ENCODE measurements at places on chromosomes 3 and 15.

DNA sequence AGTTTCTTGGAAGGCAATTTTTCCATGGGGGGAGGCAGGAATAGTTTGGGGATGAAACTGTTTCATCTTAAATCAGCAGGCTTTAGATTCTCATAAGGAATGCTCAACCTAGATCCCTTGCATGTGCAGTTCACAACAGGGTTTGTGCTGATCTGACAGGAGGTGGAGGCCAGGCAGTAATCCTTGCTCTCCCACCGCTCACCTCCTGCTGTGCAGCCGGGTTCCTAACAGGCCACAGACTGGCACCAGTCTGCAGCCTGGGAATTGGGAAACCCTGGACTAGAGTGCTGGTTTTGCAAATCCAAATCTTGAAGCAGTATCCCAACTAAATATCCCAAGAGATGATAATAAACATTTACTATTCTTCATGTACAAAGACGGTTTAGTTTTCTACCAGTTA is 256.3 kb upstream of the TMCO5A start:
- DNase-seq: no peak

DNA sequence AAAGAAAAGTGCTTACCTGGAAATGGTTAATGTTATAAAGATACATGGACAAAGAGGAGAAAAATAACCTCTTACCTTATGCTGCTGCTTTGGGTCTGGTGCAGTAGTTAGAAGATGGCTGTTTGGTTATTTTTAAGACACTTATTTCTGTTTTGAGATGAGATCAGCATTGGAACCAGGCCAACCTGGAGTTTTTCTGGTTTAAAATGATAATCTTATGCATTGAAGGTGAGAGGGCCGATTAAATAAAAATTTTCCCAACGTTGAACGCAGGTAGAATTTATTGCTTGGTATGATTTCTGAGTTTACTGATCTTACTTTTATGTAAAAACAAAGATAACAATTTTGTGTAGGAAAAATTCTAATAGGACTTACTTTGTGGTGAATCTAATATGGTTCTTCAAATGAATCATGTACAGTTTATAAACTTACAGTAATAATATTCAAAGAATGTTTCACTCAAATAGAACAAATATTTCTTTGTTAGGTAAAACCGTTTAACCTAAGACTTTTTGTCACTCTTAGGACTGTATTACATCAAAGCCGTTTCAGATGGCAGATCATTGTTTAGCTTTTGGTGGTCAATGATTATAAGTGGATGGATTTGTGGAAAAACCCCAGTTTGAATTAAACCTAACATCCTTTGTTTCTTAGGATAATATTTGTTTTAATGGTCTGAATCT is 14.9 kb downstream of the UBE2E2 start:
- no peak for DNase-seq

DNA sequence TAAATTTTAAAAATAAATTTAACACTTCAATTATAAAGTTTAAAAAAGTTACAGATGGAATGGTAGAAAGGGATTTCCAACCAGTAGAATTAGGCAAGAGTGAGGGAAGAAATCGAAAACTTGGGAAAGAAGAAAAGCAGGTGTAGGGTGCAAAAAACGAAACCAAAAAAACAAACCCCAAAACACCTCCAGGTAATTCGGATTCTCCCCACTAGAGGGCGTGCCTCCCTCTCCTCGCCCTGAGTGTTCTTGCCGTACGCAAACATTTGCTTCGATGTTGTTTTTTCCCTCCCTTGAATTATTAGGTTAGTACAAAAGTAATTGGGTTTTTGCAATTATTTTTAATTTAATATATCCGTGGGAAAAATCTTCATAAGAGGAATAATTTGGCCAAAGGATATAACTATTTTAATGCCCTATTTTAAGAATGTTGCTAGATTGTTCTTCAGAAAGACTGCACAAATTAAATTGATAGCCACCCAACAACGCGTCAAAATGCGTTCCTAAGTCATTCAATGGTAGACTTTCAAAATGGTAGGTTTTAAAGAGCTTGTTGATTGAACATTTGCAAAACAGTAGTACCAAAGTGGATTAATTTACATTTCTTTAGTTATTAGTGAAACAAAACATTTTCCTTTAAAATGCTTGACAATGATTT is 63.7 kb downstream of the SLC30A4 start:
- peak; percentile 17 for DNase-seq

GRCh38 chr3:72085036-72085435 is 300.1 kb upstream of the PROK2 start:
- DNase-seq: no peak

- DNase-seq: no peak
Observed at GRCh38 chr3:102224171-102224570, 210.6 kb upstream of the ZPLD1 start.

DNA sequence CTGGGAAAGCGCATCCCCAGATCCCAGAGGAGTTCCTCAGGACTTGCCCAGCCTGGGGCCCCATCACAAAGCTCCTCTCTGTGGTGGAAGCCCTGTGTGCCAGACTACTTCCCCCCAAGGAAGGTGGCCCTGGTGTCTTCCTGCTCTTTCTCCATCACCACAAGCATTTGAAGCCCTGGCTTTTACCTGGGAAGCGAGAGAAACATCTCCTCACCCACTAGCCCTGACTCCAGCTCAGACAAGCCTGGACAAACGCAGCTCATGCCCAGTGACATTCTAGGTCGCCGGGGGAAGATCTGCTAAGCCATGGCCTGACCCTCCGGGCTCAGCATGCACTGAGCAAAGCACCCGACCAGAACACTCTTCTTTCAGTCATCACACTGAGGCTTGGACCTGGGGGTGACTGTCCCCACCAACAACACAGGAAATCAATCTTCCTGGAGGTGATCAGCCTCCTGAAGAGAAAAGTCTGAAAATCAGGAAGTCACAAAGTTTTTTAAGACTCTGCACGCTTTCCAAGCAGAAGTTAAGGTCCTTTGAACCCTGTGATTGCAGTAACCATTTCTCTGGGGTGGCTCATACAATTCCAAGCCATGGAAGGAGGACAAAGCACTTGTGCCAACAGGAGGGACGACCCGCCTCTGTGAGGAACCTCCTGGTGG is 40.8 kb downstream of the KLHL25 start:
- DNase-seq: no peak

DNA sequence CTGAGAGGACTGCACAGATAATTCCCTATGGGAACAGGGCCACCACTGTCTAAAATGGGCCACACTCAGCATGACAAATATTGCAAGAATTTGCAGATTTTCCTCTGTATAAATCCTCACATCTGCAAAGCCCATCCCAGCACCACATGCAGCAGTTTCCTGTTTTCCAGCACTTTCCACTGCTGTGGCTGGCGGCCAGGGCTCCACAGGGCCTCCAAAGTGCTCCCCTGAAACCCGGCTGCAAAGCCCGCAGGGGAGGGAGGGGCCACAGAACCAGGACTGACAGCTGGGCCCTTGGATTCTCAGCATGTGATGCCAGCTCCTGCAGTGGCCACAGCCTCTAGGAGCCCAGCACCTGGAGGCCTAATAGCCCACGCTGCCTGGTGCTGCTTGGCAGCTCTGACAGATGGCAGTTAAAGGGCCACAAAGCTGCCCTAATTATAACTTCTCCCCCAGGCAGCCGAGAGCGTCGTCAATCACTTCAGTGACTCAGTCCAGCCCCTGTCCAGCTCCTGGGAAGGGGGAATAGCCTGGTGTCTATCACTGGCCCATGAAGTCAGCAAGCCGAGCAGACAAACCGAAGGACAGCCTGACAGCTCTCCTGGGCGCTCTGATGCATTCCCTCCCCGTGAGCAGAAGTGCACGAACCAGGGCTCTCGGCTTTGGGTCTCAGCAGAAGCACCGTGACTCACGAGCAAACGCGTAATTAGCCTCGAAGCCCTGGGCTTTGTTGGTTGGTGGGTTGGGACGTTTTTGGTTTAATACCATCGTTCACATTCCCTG is 4.7 kb downstream of the LRRC15 start:
- DNase-seq: no peak

DNA sequence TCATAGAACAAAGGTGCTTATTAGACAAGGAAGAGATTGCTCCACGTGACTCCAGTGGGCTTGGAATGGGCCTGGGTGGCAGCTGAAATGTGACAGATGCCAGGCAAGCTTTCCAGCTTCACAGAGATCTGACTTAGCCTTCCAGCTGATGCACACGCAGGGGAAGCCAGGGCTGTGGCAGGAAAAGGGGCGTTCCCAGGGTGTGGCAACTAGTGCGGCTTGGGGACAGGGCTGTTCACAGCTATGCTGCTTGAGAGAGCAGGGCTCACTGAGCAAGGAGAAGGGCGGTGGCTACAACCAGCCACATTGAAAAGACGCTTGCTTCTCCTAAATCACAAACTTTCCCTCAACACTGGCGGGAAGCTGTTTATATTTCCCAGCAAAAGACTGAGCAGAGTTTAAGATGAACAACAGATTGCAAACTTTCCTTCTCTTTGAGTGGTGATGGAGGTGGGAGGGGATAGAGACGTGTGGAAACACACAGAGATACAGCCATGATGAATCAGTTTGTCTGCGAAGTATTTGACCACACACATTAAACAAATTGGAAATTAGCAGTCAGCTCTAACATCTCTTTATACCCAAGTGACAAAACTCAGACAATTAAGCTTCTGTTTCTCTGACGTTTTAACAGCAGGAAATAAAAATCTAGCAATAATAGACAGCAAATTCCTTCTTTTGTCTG is 127.5 kb downstream of the BDH1 start:
- DNase-seq: no peak

GRCh38 chr3:172517859-172518466 is 5.3 kb downstream of the TNFSF10 start:
- DNase-seq: no peak

DNA sequence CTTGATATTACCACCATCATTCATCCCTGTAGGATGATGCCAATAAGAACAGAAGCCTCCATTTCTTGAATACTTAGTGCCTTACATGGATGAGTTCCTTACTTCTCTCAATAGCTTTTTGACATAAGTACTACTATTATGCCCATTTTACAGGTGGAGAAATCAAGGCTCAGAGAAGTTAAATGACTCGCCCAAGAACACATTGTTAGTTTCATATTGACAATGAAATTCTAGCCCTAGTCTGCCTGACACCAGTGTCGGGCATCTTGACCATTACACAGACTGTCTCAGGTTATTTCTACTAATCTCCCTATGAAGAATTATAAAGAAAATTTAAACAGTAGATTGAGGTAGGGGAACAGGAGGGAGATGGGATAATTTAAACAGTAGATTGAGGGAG is 52.5 kb upstream of the ARL8B start:
- no peak for DNase-seq

GRCh38 chr3:28850186-28850585 is 430.7 kb upstream of the RBMS3 start:
- no peak for DNase-seq

DNA sequence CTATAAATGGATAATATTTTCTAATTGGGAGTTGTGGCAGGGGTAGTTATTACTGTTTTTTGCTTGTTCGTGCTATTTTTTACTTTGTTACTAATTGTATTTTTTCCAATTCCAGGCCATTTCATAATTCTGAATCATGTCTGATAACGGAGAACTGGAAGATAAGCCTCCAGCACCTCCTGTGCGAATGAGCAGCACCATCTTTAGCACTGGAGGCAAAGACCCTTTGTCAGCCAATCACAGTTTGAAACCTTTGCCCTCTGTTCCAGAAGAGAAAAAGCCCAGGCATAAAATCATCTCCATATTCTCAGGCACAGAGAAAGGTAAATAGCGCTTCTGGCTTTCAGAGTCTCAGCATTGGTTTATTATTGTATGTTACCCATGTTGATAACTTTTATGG is 42.9 kb downstream of the PAK2 start:
- no peak for DNase-seq

DNA sequence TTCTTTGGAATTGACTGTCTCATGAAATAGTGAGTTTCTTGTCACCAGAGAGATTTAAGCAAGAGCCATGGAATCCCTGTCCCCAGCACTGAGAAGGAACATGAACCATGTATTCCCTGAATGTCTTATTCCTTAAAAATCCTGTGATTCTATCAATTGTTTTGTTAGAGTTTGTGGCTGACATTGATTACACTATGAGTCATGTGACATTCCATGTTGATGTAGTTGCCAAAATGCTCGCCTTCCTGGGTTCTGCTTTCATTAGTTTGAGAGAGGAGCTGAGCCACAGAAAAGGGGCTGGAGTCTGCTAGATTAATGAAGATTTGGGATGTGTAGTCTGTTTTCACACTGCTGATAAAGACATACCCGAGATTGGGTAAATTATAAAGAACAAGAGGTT is 294.9 kb upstream of the CTDSPL start:
- no peak for DNase-seq

GRCh38 chr3:23263796-23264195 is 60.7 kb downstream of the UBE2E2 start:
- no peak for DNase-seq

GRCh38 chr3:29971895-29972294 is 634.5 kb upstream of the TGFBR2 start:
- DNase-seq: no peak

GRCh38 chr3:140143367-140144069 is 208.5 kb downstream of the CLSTN2 start:
- no peak for DNase-seq

- no peak for DNase-seq
Observed at GRCh38 chr15:70132571-70132970, 34.9 kb upstream of the TLE3 start.
